ENCODE measurements at places on chromosomes 2 and 18.

- DNase-seq, result no peak
Measured at GRCh38 chr2:216777637-216778273, 82.1 kb downstream of the TNP1 start.

DNA sequence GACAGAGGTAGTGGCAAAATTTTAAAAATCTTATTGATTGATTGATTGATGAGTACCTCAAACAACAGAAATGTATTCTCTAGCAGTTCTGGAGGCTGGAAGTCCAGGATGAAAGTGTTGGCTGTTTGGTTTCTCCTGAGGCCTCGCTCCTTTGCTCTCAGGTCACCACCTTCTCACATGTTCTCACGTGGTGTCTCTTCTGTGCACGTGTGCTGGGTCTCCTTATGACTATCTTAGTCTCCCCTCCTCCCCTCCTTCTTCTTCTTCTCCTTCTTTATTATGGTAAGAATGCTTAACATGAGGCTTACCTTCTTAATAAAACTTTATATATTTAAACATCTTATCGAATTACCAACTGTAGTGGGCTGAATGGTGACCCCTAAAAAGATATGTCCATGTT lies 446.0 kb upstream of the SPHKAP start:
- DNase-seq, result no peak

- no peak for DNase-seq
Measured at GRCh38 chr18:49865401-49865800, 52.1 kb upstream of the ACAA2 start.

DNA sequence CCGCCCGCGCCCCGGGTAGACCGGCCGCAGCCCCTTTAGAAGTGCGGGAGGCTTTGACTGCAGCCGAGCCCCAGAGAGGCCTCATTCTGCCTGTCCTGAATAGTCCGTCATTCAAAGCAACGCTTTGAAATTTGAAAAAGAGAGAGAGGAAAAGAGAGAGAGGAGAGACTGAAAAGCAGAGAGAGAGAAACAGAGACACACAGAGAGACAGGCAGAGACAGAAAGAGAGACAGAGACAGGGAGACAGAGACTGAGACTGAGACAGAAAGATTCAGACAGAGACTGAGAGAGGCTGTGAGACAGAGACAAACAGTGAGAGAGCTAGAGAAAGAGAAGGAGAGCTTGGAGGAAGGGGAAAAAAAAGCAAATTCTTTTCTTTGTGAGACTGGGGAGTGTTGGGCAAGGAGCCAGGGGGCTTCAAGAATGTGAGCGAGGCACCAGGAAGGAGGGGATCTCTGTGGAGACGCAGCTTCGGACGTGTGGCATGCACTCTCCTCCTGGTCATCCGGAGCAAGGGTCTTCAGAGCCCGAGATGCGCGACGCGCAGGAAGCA lies 73.1 kb downstream of the MYCN start:
- peak; percentile 68 for DNase-seq

DNA sequence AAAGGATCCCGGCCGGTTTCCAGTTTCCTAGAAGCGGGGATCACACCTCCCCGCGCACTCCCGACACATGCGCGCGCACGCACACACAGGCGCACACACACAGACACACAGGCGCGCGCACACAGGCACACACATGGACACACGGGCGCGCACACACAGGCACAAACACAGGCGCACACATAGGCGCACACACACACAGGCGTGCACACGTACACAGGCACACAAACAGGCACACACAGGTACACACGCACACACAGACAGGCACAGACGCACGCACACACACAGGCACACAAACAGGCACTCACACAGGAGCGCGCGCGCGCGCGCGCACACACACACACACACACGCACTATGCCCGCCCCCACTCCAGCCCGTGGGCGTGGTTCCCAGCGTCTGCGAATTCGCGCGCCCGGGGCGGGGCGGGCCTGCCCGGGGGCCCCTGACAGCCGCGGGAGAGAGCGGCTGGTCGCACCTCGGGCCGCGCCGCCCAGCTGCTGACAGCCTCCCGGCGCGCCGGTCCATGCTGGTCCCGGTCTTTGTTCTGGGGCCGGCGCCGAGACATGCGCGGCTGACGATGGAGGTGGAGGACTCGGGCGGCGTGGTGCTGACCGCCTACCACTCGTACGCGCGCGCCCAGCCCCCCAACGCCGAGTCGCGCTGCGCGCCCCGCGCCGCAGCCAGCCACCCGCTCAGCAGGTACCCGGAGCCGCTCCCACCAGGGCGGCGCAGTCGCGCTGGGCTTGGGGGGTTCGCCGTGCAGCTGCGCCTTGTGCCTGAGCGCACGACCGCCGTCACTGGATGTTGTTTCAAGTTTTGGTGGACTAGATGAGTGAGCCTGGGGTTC lies at the start of gene ARHGAP28:
TSS of gene ARHGAP28 (plus strand) at position 470 of the 845 bp plus-strand sequence. CDS start at position 576, 106 bp downstream.
- DNase-seq, result peak; percentile 24

GRCh38 chr2:74051504-74051903 lies 66.8 kb downstream of the TET3 start:
- DNase-seq, result no peak

GRCh38 chr2:88942798-88943197 lies 251.3 kb downstream of the RPIA start:
- DNase-seq, result no peak

GRCh38 chr2:19759880-19760279 lies 141.9 kb downstream of the TTC32 start:
- no peak for DNase-seq

DNA sequence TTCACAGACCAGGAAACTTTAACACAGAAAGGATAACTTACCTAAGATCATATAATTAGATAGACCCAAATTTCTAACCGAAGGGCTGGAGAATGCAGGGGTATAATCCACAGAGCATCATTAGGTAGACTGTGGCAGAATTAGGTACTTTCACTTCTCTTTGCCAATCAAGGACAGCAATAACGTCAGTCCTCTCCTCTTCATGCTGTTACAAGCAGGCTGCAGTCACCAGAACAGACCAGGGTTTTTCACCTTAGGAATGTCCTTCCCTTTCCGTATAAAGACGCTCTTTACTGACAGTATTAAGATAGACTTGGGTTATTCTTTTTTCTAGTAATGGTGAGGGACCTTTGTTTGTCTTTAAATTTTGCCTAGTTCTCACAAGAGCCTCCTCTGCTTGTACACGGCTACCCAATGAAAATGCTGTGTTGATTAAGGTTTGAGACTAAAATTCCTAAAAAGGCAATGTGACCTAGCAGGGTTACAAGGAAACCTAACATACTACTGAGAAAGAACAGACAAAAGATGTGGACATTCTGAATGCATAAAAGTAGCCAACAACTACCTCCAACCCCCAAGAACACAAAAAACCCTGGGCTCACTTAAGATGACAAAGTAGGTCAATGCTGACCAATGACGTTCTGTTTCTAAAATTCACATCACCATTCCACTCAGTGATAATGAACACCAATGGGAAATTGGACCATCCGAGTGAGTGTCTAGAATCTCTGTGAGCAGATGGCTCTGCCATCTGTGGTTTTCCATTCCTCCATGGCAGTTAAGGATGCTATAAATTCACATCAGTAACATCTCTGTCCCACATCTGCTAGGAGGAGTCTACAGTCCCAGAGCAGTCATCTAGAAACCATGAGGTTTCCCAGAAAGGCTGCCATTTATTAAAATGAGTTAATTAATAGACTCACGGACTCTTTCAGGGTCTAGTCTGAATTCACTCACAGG lies 2.1 kb downstream of the PDIA6 start:
- DNase-seq, result no peak

DNA sequence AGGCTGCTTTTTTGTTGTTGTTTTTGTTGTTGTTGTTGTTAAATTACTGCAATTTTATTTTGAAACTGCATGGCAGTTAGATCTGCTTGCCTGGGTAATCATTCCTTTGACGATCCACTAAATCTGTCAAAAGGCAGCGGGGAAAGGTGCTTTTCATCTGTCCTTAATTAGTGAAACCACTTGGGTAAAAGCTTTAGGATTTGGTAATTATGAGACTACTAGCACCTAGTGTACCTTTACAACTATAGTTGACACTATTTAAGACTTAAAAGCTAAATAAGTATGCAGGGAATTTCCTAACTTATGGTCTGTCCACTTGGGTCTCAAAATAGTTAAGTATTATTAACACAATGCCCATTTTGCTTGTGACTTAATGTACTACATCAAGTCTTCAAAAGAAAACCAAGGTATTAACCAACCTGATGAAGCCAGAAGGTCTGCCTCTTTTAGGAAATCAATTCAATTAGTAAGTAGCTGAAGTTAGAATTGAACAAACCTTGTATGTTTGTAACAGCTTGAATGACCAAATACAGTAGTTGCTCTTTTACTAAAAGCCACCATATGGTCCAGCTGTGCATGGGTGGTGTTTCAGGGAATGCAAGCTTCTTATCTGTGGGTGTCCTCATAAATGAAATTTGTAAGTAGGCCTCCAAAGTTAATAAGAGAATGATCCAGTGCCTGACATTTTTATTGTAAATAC lies 44.8 kb downstream of the NAB1 start:
- DNase-seq, result no peak

DNA sequence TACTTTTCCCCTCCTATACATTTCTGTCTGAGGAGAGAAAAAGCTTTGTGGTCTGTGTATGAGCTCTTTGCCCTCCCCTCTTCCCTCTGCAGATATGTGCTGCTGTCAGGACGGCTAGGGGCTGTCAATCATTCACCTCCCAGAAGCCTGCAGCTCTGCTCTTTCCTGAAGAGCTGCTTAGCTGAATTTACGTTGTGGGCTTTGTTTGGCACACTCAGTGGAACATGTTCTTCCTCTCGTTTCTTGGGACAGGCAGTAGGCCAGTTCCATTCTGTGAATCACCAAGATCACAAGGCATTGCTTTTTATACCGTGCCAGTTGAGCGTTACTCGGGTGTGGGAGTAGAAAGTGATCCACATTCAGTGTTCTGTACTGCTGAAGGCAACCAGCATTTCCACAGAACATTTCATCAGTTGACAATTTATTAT lies 136.7 kb downstream of the LAMA3 start:
- peak; percentile 51 for DNase-seq

- DNase-seq, result no peak
Measured at GRCh38 chr2:149084924-149085795, 46.7 kb downstream of the LYPD6B start.

DNA sequence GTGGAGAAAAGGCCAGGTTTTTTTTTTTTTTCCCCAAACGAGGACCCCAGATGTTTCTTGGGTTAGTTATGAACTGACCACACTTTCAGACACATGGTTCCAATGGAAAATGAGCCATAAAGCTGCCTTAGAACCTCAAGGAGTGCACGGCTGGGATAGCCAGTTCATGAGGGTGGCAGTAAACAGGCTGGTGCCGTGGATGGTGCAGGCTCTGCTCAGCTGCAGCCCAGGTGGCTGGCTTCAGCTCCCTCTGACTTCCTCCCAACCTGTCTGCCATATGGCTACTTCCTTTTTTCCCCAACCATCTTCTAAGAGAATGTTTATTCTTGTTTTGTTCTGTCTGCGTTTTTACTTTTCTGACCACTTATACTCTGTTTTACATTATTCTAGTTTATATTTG lies 109.8 kb upstream of the LMAN1 start:
- no peak for DNase-seq

DNA sequence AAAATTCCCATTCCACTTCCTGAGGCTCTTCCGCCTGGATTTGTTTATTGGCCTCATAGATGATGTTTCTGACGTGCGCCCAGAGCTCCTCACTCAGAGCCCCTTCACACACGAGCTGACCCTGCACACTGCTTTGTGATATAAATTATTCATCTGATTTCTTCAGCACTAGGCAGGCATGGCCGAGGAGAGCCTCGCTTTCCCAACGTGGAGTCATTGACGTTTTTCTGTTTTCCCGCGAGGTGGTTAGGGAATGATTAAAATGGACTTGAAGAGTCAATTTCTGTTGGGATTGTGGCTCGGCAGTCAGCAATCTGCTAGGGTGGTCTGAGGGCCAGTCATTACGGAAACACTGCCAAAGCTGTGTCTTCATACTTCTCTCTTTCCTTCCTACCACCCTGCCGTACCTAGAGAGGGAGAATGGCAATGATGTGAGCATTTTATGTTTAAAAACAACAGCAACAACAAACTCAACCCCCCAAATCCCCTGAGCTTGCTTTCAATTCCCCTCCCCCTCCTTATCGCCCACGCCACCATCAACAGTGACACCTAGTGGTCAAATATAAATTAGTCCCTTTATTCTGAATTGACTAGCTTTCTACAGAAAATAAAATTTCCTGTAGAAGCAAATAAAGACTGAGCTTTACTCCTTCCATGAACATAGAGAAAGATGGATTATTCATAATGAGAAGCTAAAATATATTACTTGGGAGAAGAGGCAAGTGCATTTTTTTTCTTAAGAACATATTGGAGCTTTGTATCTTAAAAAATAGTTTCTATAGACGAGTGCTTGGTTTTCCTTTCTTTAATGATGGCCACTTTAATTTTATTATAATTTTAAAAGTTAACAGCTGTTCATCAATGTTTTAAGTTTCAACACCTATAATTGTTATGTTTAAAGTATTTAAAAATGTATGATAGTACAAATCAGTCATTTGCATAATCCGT lies 285.1 kb downstream of the MTX2 start:
- peak; percentile 52 for DNase-seq

GRCh38 chr2:210147614-210148013 lies 23.6 kb downstream of the KANSL1L start:
- no peak for DNase-seq

DNA sequence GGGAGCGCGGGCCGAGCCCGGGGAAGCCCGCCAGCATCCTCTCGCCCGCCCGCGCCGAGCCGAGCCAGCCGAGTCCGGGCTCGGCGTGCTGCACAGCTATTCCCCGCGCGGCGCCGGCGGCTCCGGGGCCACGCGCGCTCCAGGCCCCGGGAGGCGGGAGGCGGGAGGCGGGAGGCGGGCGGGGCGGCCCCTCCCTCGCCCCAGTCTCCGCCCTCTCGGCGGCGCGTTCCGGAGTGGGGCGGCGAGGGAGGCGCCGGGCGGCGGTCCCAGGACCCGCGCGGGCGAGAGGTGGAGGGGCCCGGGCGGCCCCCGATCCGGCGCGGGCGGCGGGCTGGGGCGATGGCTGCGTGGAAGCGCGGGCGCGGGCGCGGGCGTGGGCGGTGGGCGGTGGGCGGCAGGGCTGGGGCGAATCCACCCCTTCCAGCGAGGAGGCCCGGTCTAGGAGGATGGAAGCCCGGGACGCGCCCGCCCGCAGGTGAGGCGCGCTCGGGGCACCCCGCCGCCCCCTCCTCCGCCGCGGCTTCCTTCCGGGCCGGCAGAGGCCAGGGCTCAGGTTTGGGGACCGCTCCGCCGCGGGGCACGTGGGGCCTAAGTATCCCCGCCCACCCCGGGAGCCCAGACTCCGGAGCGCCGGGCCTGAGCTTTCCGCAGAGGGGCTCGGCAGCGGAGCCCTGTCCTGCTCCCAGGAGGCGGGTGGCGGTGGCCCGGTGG lies at the start of gene ADCY3:
TSS of gene ADCY3 (minus strand) at position 140 of the 711 bp plus-strand sequence. CDS start 1,250 bp downstream, outside the sequence.
- peak; percentile 77 for DNase-seq

DNA sequence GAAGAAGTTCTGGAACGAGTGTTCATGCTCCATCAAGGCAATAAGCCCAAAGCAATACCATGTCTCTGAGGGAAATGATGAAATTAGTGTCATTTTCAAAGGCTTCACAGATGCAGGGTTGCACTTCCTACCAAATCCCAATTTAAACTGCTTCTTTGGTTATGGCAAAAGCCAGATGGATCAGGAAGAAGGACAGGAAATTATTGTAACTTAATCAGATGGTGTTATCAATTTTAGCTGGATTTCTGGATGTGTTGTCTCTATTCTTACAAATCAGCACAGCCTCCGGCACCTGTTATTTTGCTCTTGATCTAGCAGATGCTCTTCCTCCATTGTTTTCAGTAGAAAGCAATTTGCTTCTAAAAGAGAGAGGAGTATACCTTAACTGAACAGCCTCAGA lies 693.4 kb downstream of the SOCS6 start:
- no peak for DNase-seq

Data from midbrain (tissue), 1 donor.